ENCODE measurements at places on chromosomes 1 and 21.

DNA sequence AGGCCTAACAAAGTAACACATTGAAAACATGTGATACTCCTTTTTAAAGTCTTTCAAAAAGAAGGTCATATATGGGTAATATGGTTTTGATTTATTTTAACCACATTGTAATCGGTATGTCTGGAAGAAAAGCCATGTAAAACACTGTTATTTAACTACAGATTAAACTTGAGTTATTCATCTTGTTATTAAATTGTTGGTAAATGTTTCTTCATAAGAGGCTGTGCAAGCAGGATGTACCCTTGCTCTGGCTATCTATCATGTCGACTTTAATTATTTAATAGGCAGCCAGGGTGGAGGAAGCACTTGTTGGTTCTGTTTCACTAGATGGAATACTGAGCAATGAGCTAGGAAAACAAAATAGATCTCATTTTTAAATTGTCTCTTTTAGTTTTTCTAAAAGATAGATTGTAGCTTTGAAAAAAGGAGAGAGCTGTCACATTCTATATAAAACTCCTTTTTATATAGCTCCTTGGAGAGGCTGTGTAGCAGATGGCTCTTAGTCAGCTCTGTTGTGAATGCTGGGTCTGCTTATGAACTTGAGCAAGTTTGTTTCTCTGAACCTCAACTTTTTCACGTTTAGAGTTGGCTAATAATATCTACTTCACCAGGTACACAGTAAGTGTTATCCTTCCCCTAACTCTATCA, 39.5 kb downstream of the LRRC8B start:
- DNase-seq: peak; percentile 10

- no peak for DNase-seq
Observed at GRCh38 chr1:76481672-76482071, 385.6 kb upstream of the ST6GALNAC5 start.

DNA sequence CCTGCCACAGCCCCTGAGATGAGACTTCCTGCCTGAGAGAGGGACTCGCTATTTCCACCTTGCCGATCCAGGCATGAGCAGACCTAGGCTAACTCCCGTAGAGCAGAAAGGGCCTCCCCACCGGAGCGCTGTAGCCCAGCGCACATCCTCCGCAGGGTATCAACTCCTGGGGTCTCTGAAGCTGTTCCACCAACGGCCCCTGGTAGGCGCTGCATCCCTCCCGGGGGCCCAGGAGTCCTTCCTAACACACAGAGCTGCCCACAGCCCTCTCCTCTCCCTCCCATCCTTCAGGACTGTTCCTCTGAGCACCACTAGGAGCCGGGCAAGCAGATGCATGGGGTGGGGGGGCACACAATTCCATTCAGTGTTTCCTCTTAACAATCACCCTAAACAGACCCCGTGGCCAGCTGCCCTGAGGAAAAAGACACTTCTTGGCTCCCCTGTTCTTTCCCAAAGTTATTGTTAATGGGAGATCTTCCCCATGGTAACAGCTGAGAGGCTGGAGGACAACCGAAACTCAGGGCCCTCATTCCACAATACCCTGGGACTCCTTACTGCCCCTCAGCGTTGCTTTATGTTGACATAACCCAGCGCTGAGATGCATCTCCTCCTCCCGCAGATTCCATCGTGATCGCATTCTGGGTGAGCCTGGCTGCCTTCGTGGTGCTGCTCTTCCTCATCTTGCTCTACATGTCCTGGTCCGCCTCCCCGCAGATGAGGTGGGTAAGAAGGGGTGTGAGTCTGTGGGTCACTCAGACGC, 7.5 kb downstream of the MRAP start:
- no peak for DNase-seq

DNA sequence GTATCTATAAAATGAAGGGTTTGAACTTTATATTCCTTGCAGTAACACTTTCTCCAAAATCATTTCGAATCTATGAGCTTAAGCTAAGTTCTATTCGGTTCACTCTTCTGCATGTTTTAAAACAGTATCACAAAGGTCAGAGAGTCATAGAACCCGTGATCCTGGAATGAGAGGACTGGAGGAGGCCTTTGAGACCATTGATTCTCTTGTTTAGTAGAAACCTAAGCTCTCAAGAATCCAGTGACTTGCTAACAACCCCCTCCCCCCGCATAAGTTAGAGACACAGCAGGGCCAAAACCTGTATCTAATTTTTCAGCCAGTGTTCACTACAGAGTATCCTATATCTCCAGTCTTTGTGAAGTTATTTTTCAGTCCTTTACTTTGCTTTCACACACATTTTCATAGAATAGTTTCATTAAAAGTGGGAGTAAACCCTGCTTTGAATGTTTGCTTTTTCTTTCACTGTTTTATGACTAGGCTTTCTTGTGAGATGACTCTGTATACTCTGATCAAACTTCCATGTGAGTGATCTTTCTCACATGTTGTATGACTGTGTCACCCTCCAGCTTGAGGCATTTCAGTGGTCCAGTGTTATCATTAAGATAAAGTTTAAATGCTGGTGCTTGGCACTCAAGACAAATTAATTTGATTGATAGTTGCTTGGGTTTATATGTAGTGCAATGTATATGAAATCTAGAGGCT, 275.4 kb upstream of the SGIP1 start:
- no peak for DNase-seq

DNA sequence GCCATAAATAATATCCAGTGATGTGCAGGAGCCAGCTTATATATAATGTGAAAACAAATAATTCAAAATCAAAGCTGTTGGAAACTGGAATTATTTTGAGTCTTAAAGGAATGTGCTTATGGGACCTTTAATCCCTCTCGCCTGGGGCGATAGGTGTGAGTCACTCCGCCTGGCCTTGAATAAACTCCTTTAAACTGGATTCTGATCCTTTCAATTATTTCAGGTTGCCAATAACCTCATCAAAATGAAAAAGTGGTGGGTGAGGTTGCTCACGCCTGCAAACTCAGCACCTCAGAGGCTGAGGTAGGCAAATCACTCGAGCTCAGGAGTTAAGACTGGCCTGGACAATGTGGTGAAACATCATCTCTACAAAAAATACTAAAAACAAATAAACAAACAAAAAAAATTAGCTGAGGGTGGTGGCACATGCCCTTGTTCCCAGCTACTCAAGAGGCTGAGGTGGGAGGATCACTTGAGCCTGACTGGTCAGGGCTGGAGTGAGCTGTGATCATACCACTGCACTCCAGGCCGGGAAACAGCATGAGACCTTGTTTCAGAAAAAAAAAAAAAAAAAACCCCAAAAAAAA, 11.4 kb upstream of the SLC2A5 start:
- DNase-seq: no peak

DNA sequence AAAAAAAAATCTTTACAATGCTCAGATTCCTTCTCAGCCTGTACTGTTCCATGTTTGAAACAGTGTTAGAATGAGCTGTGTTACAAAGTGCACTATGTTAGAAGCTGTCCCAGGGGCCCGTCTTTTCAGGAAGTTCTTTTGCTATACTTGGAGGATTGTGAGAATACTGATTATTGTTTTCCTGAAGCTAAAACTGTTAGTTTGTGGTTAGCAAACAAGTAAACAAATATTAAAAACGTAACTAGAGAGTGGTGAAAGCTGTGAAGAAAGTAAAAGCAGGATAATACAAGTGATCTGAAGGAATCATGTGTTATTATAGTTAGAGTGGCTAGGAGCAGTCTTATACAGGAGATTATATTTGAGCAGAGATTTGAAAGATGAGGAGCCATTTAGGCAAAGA, 35.6 kb downstream of the CAMSAP2 start:
- DNase-seq: no peak

GRCh38 chr21:36218691-36219090, 62.1 kb downstream of the DOP1B start:
- DNase-seq: no peak

- no peak for DNase-seq
Observed at GRCh38 chr1:202143768-202144401, 652 bp downstream of the ARL8A start.
